ENCODE measurements at places on chromosomes 16 and 17. TPM values are rescaled to one million over a fixed set of nuclear protein-coding genes. Genes with fewer than 3 reads are reported as not detected.

DNA sequence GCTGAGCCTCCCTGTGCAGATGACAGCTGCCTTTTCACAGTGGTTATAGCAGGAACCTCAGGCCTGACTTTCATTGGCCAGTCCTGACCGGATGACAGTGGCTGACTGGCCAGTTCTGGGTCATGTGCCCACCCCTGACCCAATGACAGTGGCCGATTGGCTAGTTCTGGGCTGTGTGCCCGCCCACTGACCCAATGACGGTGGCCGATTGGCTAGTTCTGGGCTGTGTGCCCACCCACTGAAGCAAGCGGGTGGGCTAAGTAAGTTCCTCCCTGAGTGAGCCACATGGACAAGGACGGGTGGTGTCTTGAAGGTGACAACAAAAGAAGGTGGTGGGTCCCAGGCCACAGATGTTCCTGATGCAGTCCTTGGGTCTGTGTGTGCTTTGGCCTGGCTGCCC lies 9.5 kb downstream of the DEF8 start:
- no peak overlapping the region for H3K27ac ChIP-seq
- H3K27me3 ChIP-seq: no peaks in the 10 kb centered on the region
- no peaks in the 10 kb centered on the region for H3K36me3 ChIP-seq
- DNase-seq: no peak

DNA sequence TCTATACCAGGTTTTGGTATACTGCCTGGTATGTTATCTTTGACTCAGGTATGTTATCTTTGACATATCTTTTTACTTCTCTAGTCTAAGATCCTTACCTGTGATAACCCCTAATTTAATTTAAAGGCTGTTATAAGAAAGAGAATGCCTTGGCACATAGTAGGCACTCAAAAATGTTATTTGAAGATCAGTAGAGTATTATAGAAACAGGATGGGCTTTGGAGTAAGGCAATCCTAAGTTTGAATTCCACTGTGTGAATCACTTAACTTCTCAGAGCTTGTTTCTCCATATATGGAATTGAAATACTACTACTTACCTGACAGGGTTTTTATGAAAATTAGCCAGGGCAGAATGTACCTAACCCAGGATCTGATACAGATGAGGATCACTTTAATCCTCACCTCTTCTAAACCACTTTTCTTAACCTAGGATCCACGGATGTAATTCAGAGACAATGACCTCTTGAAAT lies 1.2 kb downstream of the BRIP1 start:
- H3K4me3 ChIP-seq: no peak overlapping the region
- H3K27ac ChIP-seq: no peak overlapping the region
- no peaks in the 10 kb centered on the region for H3K27me3 ChIP-seq
- no peak for DNase-seq
- H3K36me3 ChIP-seq: no peaks in the 10 kb centered on the region

Gene FMNL1
- 5.5 TPM for total RNA-seq

DNA sequence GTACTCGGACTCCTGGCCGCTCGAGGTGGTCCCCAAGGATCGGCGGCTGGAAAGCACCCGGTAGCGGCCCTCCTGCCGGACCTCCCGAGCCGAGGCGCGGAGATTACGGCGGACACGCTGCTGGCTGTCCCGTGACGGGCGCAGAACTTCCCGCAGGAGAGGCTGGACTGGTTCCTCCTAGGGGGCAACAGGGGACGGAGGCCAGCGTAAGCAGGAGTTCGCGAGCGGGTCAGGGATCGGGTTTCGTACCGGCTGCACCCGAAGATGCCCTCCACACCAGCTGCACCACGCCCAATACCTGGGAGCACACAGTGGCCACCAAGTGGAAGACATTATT lies 341 bp downstream of the SLC7A6OS start:
- no peaks in the 10 kb centered on the region for H3K36me3 ChIP-seq
- no peaks in the 10 kb centered on the region for H3K27me3 ChIP-seq
- H3K4me1 ChIP-seq: peaks cover 11% of the 10 kb centered on the region
- peak overlapping the region; percentile 99 for H3K4me3 ChIP-seq
- no peak for DNase-seq
- peak overlapping the region; percentile 60 for H3K27ac ChIP-seq

Gene PPP1R27
- total RNA-seq: not detected

- H3K36me3 ChIP-seq: no peaks in the 10 kb centered on the region
- no peak overlapping the region for H3K27ac ChIP-seq
- no peaks in the 10 kb centered on the region for H3K4me1 ChIP-seq
- DNase-seq: no peak
- no peak overlapping the region for H3K4me3 ChIP-seq
- H3K27me3 ChIP-seq: no peaks in the 10 kb centered on the region
These were observed 12.0 kb downstream of the CHST6 start for GRCh38 chr16:75483222-75483621.

All from ovary (tissue), 10 donors.